Effector memory CD4-positive, alpha-beta T cell (primary cell): ENCODE measurements at places on chromosomes 4 and X.
A peak's percentile ranks its signal among the peaks of the same experiment; 100 is the strongest.

DNA sequence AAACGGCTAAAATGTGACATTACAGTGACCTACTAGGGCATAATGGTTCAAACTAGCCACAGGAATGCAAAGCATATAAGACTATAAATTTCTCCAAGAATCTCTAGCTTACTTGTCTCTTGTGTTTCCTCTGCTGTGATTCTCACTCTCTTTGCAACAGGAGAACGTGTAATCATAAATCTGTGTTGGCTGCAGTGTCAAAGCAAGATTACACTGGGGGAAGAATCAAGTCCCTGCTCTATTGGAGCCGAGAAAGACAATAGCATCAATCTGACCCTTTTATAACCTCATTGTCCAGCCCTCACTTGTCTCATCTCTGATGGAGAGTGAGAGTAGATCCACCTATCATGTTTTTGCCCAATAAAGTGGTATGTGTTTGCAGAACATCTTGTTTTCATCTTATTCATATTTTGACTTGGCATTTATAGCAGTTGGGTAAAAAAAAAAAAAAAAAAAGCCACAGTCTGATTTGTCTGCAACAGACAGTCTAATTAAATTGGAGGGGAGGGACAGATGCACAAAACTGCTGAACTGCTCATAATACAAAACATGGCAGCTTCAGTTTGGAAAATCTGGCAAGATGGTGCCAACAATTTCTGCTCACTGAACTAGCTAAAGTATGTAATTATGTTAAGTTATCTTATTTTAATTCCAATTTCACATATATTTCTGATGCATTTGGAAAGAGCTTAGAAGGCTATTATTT is 165.0 kb upstream of the GABRA2 start:
- DNase-seq = no peak

GRCh38 chrX:48573690-48574269 is 504 bp upstream of the RBM3 start:
- DNase-seq = peak; percentile 9

GRCh38 chr4:105990933-105991332 is 95.7 kb downstream of the NPNT start:
- no peak for DNase-seq

- no peak for DNase-seq
These were observed 112.3 kb upstream of the IL15 start for GRCh38 chr4:141524116-141524515.

DNA sequence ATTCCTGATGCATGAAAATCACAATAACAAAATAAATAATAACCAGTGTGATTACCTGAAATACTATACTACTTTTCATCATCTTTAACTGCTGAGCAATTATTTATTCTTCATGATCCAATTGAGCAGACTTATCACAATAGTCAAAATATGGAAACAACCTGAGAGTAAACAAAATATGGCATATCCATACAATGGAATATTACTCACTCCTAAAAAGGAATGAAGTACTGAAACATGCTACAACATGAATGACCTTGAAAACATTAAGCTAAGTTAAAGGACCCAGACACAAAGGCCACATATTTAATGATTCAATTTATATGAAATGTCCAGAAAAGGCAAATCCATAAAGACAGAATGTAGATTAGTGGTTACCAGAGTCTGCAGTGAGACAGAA is 146.8 kb downstream of the MID1IP1 start:
- DNase-seq = no peak

GRCh38 chr4:145539671-145540070 is 58.0 kb downstream of the SMAD1 start:
- no peak for DNase-seq

GRCh38 chr4:41748571-41749475 is at the start of gene PHOX2B:
Gene PHOX2B, minus strand, starts transcription at chr4:41748725. Its CDS starts 115 bp downstream, at chr4:41748610.
- DNase-seq = no peak

DNA sequence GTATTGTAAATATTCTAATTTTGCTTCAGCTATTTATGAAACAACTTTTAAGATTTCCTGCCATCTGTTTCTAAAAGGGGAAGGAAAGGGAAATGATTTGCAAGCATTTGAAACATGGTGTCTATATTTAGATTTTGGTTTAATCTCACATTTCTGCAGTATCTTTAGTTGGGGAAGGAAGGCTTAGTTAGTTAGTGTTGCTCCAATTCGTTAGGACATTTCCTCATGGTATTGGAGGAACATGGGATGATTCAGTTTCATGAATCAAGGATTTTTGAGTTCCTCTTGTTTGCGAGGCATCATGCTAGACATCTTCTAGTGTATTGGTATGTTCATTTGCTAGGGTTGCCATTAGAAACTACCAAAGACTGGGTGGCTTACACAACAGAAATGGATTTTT is 20.5 kb upstream of the TMEM192 start:
- DNase-seq = no peak

GRCh38 chrX:9340598-9341290 is 124.1 kb upstream of the TBL1X start:
- DNase-seq = peak; percentile 37

GRCh38 chrX:32480019-32480418 is 731.3 kb downstream of the DMD start:
- DNase-seq = no peak

GRCh38 chr4:47349326-47349725 is 114.2 kb downstream of the COMMD8 start:
- DNase-seq = no peak

- DNase-seq = no peak
These were observed 4.8 kb upstream of the DAPP1 start for GRCh38 chr4:99811850-99812249.

- DNase-seq = no peak
These were observed 26.6 kb upstream of the CD99 start for GRCh38 chrX:2664502-2664901.

DNA sequence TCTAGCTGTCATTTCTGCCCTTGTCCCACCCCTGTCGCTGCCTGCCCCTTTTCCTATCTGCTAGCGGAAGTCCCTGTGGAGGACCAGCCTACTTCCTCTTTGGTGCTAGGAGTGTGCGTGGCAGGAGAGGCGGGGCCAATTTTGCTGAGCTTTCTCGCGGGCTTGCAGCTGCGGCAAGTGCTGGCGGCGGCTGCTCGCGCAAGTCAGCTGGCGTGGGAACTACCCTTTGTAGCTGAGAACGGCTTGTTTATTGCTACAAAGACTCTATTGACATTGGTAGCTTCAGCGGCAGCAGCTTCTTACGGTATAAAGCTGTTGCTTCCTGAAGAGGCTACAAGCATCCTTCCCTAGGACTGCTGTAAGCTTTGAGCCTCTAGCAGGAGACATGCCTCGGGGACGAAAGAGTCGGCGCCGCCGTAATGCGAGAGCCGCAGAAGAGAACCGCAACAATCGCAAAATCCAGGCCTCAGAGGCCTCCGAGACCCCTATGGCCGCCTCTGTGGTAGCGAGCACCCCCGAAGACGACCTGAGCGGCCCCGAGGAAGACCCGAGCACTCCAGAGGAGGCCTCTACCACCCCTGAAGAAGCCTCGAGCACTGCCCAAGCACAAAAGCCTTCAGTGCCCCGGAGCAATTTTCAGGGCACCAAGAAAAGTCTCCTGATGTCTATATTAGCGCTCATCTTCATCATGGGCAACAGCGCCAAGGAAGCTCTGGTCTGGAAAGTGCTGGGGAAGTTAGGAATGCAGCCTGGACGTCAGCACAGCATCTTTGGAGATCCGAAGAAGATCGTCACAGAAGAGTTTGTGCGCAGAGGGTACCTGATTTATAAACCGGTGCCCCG is at the start of gene MAGEH1:
MAGEH1 (plus strand) TSS at position 138 of the 843 bp plus-strand sequence; CDS start at position 386, 248 bp downstream.
- peak; percentile 52 for DNase-seq

DNA sequence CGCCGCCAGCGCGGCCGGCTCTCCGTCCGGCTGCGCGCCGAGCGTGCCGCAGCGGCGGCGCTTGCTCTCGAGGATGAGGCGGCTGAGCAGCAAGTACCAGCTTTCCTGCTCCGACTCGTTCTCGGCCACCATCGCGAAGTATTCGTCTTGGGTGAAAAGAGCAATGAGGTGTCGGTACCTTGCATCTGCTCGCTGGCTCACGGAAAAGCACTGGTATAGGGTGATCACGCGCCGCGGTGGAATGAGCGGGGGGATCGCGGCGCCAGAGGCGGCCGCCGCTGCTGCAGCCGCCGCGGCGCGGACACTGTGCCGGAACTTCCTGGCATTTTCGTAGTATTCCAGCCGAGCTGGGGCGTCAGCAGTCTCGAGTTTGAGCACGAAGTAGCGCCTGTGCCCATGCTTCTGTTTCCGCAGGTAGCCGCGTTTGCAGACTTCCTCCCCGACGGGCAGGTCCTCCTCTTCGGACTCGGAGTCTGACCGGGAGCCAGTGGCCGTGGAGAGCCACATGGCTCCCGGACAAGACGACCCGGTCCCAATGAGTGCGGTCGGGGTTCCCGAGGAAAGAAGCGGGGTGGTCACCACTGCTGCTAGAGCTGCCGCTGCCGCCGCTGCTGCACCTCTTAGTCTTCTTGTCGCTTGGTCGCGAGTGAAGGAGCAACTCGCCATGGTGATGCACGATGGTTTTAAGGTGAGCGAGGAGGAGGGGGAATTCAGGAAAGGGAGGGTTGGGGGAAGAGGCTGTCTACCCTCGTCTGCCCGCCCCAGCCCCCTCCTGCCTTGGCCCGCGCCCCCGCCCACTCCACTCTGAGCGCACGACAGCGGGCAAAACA is 469 bp downstream of the IRS4 start:
- no peak for DNase-seq

- no peak for DNase-seq
These were observed 52.9 kb downstream of the SLC7A11 start for GRCh38 chr4:138189206-138189605.

GRCh38 chrX:78746496-78746895 is 1.0 kb upstream of the LPAR4 start:
- no peak for DNase-seq

- no peak for DNase-seq
These were observed 200.1 kb downstream of the NPNT start for GRCh38 chr4:106095408-106095807.

- DNase-seq = no peak
These were observed 1.9 kb upstream of the CITED1 start for GRCh38 chrX:72307646-72308051.

DNA sequence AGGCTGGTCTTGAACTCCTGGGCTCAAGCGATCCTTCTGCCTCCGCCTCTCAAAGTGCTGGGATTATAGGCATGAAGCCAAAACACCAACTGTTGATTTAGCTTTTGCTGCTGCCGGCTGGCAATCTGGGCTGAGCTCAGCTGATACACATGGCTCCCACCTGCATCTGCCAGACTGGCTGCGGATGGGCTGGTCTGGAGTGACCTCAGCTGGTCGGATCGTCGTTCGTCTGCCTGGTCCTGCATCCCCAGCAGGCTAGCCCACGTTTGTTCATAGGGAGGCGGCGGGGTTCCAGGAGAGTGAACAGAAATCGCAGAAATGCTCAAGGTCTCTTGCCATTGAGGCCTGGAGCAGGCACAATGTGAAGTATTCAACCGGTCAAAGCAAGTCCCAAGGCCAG is 74.4 kb upstream of the DDX3X start:
- no peak for DNase-seq

- no peak for DNase-seq
These were observed 128.5 kb downstream of the ATG4A start for GRCh38 chrX:108219949-108220601.

GRCh38 chr4:133823177-133823576 is 378.4 kb downstream of the PABPC4L start:
- no peak for DNase-seq

DNA sequence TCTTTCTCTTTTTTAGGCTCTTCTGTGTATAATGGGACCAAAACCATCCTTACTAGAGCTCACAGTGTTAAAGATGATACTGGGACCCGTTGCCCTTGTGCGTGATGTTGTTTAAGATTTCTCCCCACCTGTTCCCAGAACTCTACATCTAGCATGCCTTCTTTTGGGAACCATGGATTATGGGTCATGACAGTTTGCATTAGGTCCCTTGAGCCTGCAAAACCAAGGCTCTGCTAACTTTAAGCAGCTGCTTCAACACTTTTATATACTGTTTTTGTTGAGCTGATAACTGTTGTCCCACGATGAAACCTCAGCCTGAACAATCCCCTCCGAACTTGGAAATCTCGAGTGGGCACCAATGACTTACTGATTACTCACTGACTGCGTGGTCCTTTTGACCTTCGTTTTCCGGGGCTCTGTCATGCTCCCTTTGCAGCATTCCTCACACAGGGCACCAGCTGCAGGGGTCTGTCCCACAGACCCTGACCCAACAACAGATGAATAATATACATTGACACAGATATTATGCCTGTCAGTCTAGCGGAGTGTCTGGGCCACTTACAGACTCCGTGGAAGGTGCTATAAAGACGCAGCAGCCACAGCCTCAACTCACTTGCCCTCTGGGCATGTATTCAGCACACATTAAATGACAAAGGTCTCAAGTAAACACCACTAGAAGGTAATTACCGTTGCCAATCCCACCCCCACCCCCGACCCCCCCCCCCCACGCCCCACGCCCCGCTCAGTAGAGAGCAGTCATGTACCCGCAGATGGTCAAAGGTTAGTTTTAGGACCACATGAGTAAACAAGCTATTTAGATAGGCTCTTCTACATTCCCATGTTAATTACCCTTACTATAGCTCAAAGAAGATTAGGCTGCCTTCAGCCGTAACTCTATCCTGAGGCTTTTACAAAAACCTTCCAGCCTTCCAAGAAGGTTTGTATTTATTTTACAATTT is 162.0 kb upstream of the WDFY3 start:
- no peak for DNase-seq

- no peak for DNase-seq
These were observed 13.1 kb upstream of the MAGEA4 start for GRCh38 chrX:151899622-151900021.

GRCh38 chrX:18016941-18017340 is 155.8 kb upstream of the RAI2 start:
- no peak for DNase-seq

DNA sequence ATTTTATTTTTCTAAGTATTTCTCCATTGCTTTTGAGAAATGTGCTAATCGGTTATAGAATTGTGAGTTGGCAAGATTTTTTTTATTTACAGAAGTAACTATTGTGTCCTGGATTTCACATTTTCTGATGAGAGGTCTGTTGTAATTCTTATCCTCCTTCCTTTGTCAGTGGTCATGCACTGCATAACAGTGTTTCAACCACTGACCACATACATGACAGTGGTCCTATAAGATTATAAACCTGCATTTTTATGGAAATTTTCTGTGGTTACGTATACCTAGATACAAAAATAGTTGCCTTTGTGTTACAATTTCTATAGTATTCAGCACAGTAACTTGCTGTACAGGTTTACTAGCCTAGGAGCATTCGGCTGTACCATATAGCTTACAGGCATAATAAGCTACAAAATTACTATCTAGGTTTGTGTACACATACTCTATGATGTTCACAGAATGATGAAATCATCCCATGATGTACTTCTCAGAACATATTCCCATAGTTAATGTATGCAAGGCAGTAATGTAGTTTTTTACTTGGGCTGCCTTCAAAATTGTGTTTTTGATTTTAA is 47.8 kb downstream of the APELA start:
- DNase-seq = no peak

DNA sequence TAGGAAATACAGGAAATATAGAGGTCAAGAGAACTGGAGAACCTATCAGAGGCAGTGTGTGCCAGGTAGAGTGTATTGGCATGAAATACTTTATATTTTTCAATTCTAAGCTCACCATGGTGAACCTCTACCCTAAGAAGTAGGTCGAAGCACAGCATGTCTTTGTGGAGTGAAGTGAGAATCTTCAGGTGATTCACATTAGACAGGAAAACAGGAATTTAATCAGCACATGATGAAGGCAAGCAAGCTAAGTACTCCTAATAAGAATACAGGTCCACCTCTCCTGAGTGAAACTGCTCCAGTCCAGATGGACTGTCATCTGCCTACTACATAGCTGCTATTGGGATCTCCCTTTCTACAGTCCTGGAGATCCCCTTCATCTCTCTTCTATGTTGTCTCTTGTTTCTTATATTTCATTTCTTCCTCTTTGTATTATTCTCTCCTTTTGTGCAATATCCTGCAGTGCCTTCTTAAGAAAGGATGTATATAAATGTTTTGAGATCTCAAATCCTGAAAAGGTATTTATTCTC is 159.0 kb downstream of the LRBA start:
- no peak for DNase-seq
